ENCODE measurements at places on chromosomes 4 and X.

- no peak for DNase-seq
Measured at GRCh38 chrX:37083880-37084279, 75.7 kb downstream of the FAM47C start.

- no peak for DNase-seq
Measured at GRCh38 chrX:46628460-46629371, 55.2 kb downstream of the CHST7 start.

DNA sequence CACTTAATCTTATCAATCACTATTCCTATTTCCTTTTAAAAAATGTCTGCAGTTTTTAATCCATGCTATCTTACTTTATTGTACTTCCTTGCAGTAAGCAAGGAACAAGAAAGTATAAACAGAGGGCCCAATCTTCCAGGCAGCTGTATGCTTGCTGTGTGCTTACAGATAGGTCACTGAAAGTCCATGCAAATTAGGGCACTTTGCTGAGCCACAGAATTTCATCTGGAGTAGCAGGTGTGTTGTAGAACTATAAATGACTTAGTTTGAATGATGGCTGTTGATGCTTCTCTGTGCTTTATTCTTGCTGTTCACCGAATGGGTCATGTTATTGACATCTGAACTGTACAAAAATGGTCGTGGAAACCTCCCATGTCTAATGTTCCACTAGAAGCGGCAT is 154.6 kb downstream of the ATOH1 start:
- DNase-seq, result no peak

DNA sequence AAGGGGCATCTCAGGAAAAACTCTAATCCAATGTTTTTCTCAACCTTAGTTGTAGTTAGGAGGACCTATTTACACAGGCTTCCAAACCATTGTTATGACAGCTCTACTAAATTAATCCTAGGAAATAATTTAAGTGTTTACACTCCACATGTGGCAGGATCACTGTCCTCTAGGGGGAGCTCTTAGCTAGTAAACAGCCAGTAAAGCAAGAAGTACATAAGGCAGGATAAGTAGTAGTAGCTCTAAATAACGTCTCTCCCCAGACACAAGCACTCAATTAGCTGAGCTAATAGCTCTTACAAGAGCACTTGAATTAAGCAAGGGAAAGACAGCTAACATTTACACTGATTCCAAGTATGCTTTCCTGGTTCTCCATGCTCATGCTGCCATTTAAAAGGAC is 37.3 kb downstream of the NUDT11 start:
- DNase-seq, result peak; percentile 19

GRCh38 chr4:182488896-182489295 is 245.7 kb downstream of the TENM3 start:
- DNase-seq, result no peak

- no peak for DNase-seq
Measured at GRCh38 chr4:180099957-180100356, 2143.2 kb upstream of the TENM3 start.

DNA sequence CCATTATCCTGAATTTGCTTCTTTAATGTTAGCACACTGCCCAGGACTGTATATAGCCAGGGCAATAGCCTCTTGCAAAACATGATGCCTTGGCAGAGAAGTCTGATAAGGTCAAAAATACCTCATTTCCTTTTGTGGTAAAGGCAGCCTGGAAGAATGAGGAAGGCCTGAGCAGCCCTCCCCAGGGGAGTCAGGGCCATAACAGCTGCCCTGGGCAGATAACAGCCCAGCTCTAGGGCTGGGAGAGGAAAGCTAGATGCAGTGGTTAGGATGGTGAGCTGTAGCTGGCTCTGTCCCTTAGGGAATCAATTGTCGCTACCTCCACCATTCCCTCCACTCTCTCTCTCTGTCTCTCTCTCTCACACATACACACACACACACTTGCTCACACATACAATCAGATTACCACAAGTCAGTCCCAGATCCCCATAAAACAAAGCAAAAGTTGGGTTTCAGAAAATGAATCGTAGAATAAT is 29.2 kb downstream of the EFHC2 start:
- DNase-seq, result peak; percentile 10

DNA sequence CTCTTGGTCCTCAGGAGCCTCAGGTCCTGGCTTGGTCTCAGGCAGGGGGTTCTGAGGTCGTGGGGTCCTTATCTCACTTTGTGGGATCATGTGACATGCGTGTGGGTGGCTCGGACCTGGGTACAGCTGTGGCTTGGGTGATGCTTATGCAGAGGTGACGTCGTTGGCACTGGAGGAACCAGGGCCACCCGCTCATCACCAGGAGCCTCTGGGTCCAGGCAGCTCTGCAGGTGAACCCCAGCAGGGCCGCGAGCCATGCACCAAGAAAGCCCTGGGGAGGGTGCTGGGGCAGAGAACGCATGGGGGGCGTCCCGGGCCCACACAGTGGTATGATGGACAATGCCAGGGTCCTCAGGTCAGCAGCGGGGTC is 8.7 kb downstream of the ATP5ME start:
- no peak for DNase-seq
